ENCODE measurements at places on chromosomes 3 and 15.
A peak's percentile ranks its signal among the peaks of the same experiment; 100 is the strongest.

DNA sequence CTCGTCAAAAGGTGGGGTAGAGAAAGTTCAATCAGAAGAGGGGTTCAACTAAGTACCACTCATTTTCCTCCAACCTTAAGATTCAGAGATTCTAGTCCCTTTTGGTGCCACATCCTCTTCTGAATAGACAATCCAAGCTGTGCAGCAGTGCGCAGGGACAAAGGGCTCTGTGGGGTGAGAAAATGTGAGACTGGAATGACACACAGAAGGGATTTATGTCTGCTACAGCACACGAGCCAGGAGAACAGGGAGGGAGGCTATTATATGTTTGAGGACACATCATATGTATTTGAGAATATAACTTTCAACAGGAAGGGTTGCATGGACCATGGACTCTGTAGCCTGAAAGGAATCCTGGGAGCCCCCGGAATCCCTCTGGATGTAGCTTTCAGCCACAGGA lies 33.0 kb downstream of the LSM3 start:
- no peak for DNase-seq

DNA sequence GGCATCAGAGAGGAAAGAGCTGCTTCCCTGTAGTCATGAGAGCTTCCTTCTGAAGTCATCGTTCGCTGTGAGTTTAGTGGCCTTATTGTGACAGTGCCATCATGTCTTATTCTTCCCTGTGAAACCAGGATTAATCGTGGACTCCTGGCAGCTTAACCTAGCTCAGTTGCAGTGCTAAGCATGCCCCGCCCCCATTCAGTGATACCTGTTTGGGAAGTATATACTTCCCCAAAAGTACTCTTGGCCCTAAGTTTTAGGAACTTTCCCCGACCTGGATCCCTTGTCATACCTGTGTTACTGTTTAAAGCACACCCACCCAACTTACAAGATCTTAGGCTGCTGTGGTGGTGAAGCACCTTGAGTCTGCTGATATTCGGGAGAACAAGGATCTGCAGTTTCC lies 32.1 kb upstream of the TIMP4 start:
- DNase-seq: no peak

DNA sequence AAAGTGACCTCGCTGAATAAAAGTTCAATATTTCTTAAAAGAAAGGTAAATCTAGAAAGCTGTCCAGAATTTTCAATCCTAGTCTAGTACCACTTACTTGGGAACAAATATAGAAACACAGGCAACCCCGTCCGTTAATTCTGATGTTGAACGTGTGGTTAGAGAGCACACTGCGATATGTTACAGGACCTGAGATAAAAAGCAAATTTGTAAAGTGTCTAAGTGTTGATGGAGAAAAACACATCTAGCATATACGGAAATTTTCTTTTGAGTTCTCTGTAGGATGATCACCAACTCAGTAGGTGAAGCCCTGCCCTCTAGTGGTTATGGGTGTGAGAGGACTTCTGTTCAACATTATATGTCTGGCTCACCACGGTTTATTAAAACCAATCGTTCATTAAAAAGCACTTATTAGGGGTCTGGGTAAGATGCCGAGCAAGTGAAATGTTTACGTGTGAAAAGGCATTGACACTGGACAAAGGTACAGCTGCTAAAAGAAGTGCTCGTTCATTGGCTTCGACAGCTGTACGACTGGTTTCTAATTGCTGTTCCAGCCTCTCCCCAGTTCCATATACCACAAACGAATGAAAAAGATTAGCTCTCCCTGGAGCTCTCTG lies 1.0 kb upstream of the ATP2C1 start:
- peak; percentile 26 for DNase-seq

DNA sequence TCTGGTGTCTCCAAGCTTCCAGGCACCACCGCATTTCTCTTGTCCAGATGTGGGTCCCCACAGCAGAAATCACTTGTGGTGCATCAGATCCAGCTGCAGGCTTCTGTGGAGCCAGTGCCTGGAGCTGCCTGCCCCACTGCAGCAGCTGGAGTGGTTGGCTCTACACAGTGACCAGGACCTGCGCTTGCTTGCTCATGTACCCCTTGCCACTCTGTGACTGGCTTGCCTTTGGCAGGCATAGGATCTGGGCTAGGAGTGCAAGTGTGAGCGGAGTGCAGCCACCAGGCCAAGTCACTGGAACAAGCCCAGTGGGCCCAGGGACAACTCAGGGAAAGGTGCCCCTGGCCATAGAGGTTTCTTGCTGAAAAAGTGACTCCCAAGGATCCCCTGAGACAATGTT lies 1400.0 kb upstream of the ALCAM start:
- DNase-seq: no peak

- no peak for DNase-seq
Observed at GRCh38 chr3:48369693-48370332, 2.2 kb upstream of the FBXW12 start.

DNA sequence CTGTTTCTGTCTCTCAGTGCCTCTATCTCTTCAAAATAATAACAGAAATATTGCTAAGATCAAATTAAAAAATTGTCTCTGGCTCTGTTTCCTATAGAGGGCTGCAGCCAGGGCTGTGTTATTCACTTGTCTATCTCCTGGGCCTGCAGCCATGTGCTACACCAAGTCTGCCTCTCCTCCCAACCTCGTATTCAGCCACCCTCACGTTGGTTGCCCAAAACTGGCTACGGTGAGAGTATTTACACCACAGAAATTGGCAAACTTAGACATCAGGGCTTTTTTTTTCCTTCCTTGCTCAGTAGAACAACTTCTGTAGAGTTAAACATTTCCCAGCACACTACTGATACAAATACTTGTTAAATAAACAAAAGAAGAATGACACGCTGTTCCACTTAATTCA lies 320.9 kb upstream of the ICE2 start:
- no peak for DNase-seq

- DNase-seq: no peak
Observed at GRCh38 chr3:138124188-138124587, 8.0 kb downstream of the A4GNT start.

DNA sequence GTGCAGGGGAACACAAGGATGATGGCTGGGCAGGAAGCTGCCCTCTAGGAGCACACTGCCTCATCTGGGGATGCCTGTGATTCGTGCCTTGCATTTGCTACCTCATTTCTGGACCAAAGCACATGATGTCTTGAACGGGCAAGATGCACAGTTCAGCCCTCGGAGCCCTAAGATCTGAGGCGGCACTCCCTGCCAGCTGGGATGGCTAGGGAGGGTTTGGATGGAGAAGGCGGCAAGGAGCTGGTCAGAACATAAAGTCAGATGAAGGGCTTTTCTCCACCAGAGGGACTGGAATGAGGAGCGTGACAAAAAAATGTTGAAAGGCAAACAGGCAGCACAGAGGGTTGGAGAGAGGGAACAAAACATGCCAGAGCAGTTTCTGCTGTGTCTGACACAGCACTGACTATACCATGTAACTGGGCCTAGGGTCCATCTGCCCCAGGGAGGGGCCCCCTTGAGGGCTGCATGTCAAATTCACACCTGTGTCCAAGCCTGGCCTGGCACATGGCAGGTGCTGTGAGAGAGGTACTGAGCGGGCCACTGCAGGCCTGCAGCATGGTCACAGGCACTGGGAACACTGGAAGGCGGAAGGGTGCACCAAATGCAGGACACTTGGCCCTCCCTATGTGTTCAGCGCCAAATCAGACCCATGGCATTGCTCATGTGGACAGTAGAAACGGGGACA lies 21.7 kb downstream of the TMEM43 start:
- DNase-seq: no peak

DNA sequence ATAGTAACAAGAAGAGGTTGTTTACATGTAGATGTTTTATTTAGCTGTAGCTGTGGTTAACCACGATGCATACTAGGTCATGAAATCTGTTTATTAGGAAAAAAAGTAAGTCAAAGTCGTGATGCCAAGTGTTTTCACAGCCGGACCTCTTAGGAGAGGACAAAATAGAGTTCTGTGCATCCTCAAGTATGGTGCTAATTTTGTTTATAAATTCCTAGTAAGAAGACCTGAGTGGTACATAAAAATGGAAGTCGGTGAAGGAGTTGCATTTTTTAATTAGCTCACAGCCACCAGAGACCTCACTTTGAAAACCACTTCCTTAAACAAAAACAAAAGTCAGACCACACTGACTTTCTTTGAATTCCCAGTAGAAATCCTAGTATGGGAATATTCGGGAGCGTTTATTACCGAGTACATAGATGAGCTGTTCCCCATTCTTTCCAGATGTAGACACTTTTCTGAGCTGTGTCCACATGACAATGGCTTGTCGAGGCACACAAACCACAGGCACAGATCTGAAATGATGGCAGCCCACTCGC lies 143.6 kb upstream of the UBE2E1 start:
- DNase-seq: no peak

DNA sequence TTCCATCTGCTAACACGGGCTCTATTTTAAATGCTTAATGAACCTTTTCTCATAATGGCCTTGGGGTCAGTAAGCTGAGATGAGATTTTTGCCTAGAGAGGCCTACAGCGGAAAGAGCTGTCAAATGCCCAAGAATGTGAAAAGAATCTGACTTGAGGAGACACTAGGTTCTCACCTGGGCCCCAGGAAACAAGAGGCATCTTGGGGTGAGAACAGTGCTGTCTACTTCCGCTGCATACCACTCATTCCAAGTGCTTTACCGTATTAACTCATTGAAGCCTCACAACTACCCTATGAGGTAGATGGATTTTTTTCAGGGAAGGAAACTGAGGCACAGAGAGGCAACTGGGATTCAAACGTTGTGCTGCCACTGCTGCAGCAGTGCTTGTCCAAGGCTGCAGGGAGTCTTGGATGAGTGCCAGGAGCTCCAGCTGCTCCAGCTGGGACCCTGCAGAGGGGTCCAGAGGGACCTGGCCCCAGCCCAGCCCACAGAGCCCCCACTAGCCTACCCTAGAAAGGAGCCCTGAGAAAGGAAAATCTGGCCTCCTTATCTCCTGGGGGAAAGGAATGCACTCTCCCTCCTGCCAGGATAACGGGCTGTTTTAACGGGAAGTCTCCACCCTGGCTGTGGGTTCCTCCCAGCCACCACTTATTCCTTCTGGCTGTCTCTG lies 68.4 kb downstream of the SLC12A8 start:
- no peak for DNase-seq

DNA sequence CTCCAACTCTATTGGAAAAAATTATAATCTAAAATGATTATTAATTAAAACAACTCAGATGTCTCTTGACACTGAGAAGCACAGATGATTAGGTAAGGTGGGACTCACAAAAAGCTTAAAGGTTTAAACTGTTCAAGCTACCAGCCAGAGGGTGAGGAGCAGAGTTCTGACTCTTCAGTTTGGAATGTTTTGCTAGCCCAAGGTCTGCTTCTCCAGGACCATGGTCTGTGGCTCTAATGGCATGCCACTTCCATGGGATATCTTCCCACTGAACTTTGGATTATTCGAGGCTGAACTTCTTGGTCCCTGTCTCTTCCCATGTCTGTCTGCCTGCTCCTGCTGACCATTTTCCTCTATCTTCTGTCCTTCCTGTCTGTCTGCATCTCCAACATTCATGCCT lies 49.2 kb downstream of the CACNA2D3 start:
- no peak for DNase-seq

DNA sequence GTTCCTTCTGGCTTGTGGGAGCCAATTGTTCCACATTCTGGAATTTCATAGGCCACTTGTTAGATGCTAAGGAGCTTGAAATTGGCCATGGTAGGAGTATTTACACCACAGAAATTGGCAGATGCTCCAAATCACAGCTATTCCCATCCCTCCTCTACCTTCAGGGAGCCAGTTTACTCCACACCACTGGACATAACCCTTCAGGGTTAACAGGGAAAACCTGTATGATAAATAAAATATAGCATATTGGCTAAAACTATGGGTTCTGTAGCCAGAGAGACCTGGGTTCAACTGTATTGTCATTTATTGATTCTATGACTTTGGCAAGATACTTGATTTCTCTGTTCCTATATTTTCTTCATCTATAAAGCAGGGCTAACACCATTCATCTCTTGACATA lies 384.2 kb upstream of the PROK2 start:
- no peak for DNase-seq

GRCh38 chr3:42497009-42497731 lies 5.3 kb upstream of the VIPR1 start:
- no peak for DNase-seq

All from stimulated activated CD8-positive, alpha-beta memory T cell treated with anti-CD3 and anti-CD28 coated beads, Interleukin-7, amount 100 ng/mL, for 24 hours (primary cell).